ENCODE measurements at places on chromosomes 11 and 22.

DNA sequence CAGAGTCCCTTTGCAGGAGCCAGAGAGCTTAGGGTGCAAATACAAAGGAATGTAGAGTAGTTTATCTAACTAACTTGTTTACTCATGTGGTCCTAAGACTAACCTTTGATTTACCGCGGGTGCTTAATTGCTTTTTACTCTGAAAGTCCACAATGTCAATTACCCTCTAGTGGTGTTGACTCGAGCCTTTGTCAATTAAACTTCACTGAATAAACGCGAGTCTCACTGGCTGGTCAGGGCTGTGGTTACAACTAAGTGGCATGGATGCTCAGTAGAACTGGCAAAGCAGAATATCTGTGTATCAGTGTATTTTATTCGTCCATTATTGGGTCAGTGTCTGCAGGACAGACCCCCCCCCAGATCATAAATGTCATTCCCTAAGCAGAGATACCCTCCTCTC is 181.7 kb downstream of the OR4C45 start:
- no peak for DNase-seq

- DNase-seq: no peak
These were observed 80.9 kb downstream of the TIMP3 start for GRCh38 chr22:32882360-32882755.

DNA sequence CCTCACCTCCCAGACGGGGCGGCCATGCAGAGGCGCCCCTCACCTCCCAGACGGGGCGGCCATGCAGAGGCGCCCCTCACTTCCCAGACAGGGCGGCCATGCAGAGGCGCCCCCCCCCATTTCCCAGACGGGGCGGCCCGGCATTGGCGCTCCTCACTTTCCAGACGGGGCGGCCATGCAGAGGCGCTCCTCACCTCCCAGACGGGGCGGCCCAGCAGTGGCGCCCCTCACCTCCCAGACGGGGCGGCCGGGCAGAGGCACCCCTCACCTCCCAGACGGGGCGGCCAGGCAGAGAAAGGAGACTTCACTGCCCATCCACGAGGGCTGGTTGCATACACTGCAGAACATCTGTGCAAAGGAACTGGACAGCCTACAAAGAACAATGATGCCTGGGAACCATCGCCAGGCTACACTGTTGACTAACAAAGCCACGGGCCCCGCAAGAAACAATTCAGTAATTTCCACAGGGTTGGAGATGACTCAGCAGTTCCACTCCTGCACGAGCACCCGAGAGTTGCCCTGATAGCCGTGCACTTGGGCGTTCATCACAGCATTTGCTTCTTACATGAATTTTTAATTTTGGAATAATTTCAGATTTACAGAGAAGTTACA is 58.7 kb downstream of the CTTN start:
- DNase-seq: no peak

DNA sequence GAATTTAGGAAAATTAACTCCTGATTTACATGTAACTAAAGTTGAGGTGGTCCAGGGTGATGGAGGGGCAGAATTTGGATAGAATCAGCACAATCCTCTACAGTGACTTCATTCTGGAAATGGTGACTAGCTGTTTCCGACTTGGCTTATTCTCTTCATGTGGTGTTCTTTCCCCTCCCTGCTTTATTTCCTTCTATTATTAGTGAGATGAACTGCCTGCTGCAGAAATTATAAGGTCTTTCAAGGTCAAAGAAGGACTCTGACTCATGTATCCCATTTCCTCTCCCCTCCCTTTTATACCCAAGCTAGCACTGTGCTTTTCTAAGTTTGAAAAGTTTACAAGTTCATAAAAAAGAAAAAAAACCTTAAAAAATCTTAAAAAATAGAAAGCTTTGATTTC is 12.2 kb upstream of the MRPL17 start:
- no peak for DNase-seq

GRCh38 chr22:49457946-49458707 is 369.5 kb downstream of the BRD1 start:
- DNase-seq: no peak

DNA sequence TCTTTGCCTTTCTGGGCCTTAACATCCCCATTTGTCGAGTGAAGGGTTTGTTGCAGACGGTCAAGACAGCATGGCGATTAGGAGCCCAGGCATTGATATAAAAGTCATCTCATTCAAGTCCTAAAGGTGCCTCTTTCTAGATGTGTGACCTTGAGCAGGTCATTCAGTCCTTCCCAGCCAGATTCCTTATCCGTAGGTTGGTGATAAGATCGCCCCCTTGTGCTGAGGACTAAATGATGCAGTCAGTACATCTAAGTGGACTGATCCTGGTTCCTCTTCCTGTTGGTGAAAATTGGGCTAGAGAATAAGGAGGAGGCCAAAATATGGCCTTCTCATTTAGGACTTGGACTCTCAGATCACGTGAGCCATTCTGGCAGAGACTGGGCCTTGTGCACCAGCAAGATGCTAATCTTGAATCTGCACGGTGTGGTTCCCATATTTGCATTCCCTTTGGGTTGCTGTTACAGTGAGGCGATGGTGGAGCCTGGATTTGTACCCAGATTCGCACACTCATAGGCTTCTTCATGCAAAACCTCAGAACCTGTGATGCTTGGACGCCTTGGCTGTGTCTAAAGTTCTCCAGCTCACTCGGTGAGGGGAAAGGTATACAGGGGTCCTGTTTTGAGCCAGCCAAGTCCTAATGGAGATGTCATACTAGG is 156.8 kb downstream of the MYO18B start:
- DNase-seq: no peak

DNA sequence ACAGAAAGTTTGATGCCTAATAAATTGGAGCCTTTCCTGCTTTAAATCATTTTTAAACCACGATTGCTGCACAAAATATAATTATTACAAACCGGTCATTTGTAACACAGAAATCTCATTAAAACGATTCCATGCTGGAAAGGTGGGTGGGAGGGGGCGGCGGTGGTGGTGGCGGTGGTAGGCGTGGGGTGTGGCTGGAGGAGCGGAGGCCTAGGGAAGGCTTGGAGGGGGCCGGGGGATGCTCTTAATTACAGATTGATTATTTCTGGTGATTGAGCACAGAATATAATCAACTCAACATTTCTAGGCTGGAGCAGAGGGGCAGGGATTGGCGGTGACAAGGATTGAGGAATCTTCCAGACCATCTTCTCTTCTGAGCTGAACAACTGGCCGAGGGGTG is 157.5 kb downstream of the TRIM29 start:
- no peak for DNase-seq

GRCh38 chr11:114282488-114282887 is 13.7 kb upstream of the NNMT start:
- DNase-seq: no peak

DNA sequence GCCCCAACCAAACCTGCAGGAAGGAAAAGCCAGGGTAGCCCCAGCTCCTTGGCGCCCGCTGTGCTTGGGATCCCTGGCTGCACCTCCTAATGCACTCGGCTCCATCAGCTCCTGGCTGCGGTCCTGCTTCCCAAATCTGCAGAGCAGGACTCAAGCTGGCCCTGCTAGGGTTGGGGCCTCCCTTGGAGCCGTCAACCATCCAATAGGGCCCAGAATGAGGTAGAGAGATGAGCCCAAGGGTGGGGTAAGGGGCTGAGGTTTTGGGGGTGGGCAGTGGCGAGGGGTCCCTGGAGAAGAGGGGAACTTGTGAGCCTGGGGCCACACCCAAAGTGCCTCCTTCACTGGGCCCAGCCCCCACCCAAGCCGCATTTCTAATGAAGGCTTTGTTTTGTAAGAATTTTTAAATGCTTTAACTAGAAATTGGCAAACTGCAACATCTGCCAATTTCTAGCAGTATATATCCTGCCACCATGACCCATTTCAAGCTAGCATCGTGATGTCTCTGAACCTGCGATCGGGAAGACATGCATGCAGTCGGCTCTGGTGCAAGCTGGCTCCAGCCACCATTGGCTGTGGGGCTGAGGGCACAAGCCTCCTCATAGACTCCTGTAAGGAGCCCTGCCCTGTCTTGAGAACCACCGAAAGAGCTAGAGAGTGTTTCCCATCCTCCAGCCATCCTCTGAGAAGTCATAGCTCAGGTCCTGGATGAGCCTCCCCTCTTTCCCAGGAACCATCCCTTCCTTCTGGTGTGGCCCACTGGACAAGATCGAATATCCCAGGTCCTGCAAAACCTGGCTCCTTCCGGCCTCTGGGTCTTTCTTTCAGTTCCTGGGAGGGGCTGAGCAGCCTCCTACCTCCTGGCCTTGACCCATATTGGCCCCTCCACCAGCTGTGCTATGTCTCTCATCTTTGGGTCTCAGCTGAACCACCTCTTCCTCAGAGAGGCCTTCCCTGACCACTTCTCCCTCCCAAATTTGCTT is 15.5 kb downstream of the C1QTNF6 start:
- no peak for DNase-seq

DNA sequence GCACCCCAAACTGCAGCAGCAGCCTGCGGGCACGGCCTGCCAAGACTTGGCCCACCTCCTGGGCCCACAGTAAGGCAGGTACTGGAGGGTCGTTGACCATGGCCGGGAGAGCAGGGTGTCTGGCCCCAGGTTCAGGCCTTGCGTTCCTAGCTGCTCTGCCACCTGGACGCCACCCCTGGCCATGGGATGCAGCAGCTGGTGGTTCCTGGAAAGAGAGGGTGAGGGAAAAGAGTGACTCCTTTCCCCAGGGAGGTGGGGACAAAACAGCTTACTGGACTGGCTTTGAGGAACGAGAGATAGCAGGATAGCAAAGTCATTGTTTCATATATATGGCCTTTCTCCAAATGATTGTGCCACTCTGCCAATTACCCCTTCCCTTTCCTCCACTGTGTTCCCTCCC is 1.8 kb downstream of the BSCL2 start:
- no peak for DNase-seq

DNA sequence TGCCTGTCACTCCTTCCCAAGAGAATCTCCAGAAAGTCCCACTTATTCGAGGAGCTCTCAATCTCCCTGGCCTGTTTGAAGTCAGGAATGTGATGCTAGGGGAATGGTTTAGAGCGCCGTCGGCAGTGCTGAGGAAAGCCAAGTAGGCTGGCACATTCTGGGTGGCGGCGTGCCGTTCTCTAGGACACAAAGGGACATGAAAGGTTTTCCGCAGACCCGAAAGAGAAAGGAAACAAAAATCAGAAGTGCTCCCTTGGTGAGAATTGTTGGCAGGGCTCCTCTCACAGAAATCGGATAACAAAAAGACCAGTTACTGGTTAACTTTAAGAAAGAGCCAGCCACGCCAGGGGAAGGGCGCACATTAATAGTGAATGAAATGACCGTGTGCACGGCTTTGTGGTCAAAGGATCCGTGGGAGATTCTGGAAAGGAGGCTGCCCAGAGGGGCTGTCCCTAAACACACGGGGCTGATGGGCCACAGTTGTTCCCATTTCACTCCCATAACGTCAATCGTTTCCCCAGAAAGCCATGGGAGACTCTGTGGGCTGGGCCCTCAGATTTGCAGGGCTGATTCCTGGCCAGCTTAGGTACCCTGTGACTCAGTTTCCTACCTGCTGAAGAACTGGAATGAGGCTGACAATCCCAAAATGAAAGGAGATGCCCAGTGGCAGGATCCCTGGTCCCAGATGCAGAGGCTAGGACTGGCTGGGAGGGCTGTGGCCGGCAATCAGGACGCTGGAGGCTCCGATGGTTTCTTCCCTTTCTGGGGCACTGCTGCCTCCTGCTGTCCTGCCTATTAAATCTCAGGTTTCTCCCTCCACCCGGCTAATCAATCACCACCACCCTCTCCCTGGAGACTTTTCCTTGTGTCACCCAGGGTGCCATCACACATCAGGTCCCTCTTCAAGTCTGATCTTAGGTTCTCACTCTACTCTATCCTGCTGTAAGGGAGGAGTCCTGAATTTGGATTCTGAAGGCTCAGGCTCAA is 82.3 kb downstream of the RCN1 start:
- peak; percentile 52 for DNase-seq

DNA sequence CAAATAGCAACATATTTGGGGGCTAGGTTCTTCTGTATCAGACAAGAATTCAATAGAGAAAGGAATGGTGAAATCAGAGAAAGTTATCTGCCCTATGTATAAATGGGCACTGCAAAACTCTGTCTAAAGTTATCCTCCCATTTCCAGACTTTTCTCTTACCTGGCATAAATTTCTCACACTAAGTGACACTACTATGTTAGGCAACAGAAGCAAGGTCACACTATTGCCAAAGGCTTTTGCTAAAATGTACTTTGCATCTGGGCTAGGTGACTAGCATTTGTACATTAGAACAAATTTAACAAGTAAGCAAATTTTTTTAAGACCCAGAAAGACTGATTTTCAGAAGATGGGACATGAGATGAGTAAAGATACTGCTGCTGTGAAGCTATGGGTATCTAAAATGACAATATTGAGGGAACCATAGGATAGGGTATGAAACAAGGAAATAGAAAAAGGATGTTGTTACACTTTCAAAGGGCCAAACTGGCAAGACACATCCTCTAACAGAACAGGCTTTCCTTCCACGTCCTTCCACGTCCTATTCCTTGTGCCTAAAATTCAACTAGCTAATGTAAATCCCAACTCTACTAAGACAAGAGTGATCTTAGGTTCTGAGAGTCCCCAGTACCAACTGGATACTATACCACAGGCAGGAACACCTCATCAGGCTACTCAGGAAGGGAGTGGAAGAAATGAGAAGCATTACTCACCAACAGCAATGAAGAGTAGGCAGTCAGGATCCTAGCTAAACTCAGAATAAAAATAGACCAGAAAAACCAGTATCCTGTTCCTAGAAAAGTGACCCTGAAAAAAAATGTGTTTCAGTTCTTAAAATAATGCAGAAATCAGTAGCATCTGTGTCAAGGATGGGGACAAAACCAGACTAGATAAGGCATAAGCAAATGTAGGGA is 22.6 kb downstream of the GDPD4 start:
- DNase-seq: no peak

GRCh38 chr11:47852053-47852452 is 3.9 kb upstream of the NUP160 start:
- DNase-seq: no peak

- peak; percentile 20 for DNase-seq
These were observed 85.0 kb downstream of the CHST1 start for GRCh38 chr11:45580399-45580798.

- no peak for DNase-seq
These were observed 728.8 kb upstream of the FAT3 start for GRCh38 chr11:91495837-91496236.

- no peak for DNase-seq
These were observed 12.6 kb downstream of the ZDHHC5 start for GRCh38 chr11:57680552-57680874.

DNA sequence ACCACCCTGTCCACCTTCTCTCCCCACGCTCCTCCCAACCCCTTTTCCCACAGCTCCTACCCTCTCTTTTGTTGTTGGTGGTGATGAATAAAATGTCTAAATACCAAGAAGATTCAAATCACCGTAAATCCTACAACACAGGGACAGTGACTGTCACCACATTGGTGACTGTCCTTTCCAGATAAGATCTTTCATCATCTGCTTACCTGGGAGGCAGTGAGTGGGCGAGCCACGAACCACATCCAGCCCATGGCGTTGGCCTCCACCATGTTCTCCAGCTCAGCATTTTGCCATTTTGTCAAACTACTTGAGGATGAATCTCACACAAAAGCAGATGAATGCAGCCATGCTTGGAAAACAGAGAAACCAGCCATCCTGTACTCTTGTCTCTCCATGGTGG is 6.7 kb upstream of the CYTH4 start:
- no peak for DNase-seq

All from astrocyte of the cerebellum (primary cell).